M059J (cell line): ENCODE measurements at places on chromosomes 7 and 10. TPM values are rescaled to one million over a fixed set of nuclear protein-coding genes. Genes with fewer than 3 reads are reported as not detected.

ZNF485 gene
- 3.7 and 4.0 TPM in 2 replicates for total RNA-seq

ATP6V0E2 gene
- total RNA-seq = 76.4 and 76.6 TPM in 2 replicates

ITPRID1 gene
- not detected in 2 replicates for total RNA-seq

HTRA1 gene
- total RNA-seq = 85.5 and 89.7 TPM in 2 replicates

CAMK2B gene
- 0.49 TPM in 1 of 2 replicates, not detected in the other for total RNA-seq

SEMA3C gene
- total RNA-seq = 116 and 143 TPM in 2 replicates

C10orf71 gene
- total RNA-seq = not detected in 2 replicates

SFTPA1 gene
- total RNA-seq = not detected in 2 replicates

THAP5 gene
- 34.0 and 43.6 TPM in 2 replicates for total RNA-seq

LLCFC1 gene
- not detected in 2 replicates for total RNA-seq

XRCC2 gene
- total RNA-seq = 9.4 and 11.2 TPM in 2 replicates

PLPP4 gene
- total RNA-seq = 55.4 and 69.2 TPM in 2 replicates

SH3PXD2A gene
- 1.7 and 5.0 TPM in 2 replicates for total RNA-seq

PTF1A gene
- not detected in 2 replicates for total RNA-seq

LRRN3 gene
- total RNA-seq = 5.9 and 7.8 TPM in 2 replicates

IFIT1B gene
- total RNA-seq = 0.37 and 0.76 TPM in 2 replicates

NPY4R gene
- total RNA-seq = 2.2 and 2.9 TPM in 2 replicates

EN2 gene
- total RNA-seq = not detected in 2 replicates

OR6V1 gene
- total RNA-seq = not detected in 2 replicates

FLNC gene
- 60.7 and 150 TPM in 2 replicates for total RNA-seq

RAB19 gene
- not detected in 2 replicates for total RNA-seq

IFIT3 gene
- 303 and 380 TPM in 2 replicates for total RNA-seq

LBX1 gene
- not detected in 2 replicates for total RNA-seq

GRM3 gene
- total RNA-seq = not detected in 2 replicates
